ENCODE measurements at places on chromosomes 12 and 14. TPM values are rescaled to one million over a fixed set of nuclear protein-coding genes. Genes with fewer than 3 reads are reported as not detected.

DNA sequence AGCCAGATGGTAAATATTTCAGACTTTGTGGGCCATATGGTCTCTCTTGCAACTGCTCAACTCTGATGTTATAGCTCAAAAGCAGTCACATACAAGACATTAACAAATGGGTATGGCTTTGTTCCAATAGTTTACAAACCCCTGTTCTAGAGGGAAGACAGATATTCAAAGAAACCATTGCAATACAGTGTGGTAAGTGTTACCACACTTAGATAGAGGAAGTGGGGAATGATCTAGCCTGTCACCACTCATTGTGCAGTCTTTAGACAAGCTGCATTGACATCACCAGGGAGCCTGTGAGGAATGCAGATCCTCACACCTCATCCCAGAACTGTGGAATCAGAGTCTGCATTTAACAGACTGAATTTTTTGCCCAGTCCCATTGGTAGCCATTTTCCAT lies 80.0 kb upstream of the RGS6 start:
- no peak for DNase-seq

GRCh38 chr12:132376464-132376830 lies 47.1 kb upstream of the GALNT9 start:
- DNase-seq = no peak

DNA sequence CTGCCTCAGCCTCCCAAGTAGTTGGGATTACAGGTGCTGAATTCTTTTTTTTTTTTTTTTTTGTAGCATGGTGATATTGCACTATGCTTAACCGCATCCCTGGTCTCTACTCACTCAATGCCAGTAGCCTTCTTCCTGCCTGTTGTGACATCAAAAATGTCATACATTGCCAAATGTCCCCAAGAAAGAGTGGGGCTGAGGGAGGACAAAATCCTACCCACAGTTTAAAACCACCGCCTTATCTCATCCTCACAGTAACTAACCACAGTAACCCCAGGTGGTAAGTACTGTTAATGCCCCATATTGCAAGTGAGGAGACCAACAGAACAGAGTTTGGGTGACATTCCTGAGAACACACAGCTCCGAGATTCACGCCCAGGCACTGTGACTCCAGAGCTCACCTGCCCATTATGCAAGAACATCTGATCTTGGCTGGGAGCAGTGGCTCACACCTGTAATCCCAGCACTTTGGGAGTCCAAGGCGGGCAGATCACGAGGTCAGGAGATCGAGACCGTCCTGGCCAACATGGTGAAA lies 19.6 kb downstream of the MORN3 start:
- no peak for DNase-seq

DNA sequence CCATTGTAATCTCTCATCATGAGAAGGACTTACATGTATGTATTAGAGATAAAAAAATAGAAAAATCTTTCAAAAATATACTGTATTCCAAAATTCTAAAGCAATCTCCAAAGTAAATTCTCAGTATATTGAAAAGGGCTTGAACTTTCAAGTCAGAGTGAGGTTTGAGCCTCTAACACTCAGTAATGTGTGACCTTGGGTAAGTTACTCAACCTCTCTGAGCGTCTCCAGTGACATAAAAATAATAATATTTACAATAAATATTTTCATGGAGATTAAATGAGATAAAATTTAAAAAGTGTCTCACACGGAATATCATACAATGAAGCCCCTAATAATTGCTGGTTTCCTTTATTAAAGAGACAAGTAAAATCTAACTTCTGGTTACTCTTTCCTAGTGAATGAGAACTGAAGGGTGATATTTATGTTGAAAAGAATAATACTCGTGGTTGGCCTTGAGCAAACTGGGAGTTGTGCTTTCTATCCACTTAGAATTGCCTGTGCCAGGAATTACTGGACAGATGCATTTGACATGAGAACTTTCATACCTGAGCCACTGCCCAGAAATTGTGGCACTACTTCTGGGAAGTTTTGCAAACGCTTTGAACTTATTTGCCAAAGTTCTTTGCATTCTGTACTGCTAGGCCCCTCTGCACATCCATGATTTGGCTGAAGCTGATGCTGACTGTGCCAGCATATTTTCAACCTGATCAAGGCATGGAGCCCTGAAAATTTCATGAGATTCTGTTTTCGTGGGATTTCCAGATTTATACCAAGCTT lies 933.7 kb downstream of the GALC start:
- DNase-seq = peak; percentile 70

GRCh38 chr14:54488318-54488645 lies 498 bp downstream of the GMFB start:
- no peak for DNase-seq

Gene ARMH4
- 18.2 TPM for total RNA-seq

Gene KCNH3
- total RNA-seq = 2.3 TPM

Gene MMP17
- 6.8 TPM for total RNA-seq

Measured in tongue (tissue), 3 donors.